IMR-90 (cell line): ENCODE measurements at places on chromosomes 6 and 20. TPM values are rescaled to one million over a fixed set of nuclear protein-coding genes. Genes with fewer than 3 reads are reported as not detected.

GRCh38 chr6:11236076-11236750, 3.7 kb upstream of the NEDD9 start:
- no peak for DNase-seq

DNA sequence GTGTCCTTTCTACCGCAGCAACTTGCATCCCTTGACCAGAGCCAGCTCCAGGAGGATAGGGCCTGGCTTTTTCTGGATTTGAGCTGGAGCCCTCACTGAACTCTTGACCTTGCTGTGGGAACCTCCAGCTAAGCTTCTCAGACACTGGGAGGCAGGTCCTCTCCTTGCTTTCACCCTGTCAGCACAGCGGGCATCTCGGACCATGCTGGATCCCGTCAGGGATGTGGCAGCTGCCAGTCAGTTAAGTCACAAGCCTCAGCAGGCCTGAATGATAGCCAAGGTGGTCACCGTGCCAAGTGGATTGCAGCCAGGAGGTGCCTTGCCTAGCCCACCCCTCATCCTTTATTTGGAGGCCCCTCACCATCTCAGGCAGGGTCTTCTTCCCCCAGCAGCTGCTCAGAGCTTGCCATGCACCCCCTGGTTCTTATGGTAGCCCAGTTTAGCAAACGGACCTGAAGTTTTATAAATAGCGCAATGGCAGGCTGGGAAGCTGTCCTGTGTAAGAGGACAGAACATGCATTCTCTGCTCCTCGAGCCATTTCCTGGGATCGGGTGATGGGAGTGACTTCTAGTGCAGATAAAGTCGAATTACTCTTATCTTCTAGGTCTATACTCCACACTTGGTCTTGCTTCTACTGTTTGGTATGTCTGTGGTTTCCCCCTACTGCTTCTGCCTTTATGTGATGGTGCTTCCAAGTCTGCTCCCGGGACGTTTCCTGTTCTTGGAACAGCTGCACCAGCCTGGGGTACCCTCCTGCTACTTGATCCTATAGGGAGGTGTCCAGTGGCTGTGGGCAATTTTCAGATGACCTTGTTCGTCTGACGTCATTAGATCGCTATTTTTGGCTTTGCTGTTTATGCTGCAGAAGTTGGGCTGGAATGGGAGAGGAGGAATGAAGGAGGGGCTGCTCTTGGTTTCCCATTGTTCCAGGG, 7.1 kb upstream of the MYLK2 start:
- peak; percentile 96 for DNase-seq

GRCh38 chr20:17568045-17568788, 1.7 kb upstream of the DSTN start:
- DNase-seq: no peak

Gene ELOVL2
- total RNA-seq: 7.9 and 10.6 TPM in 2 replicates

Gene CST2
- not detected in 2 replicates for total RNA-seq

Gene DACT2
- not detected in 2 replicates for total RNA-seq

Gene PHACTR2
- 74.2 and 76.9 TPM in 2 replicates for total RNA-seq

Gene OTOR
- total RNA-seq: not detected in 2 replicates
